GM18507 (cell line): ENCODE measurements at places on chromosomes 1 and 21.

DNA sequence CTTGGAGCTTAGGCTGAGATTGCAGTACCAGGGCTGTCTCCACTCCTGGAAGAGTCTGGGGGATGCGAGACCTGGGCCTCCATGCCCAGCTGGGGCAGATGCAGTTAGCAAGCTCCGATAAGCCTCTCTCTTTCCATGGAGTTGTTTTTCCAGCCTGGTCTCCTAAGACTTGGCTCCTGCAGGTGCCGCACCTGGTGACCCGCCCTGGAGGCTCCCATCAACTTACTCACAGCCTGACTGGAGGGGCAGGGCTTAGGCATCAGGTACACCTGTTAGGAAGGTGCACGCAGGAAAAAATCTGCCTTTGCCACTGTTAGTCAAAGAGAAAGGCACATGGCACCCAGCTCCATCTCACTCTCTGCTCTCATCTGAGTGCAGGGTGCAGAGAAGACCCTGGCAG is 198.1 kb upstream of the TMEM51 start:
- no peak for DNase-seq

GRCh38 chr21:37762606-37763005 is 153.7 kb downstream of the KCNJ6 start:
- no peak for DNase-seq

DNA sequence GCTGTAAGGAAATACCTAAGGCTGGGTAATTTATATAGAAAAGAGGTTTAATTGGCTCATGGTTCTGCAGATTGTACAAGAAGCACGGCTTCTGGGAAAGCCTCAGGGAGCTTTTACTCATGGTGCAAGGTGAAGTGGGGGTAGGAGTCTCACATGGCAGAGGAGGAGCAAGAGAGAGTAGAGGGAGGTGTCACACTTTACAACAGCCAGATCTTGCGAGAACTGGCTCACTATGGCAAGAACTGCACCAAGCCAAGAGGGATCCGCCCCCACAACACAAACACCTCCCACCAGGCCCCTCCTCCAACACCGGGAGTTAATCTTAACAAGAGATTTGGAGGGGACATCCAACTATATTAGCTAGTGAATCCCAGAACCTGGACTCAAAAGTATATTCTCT is 135.4 kb upstream of the SOD1 start:
- DNase-seq, result no peak

DNA sequence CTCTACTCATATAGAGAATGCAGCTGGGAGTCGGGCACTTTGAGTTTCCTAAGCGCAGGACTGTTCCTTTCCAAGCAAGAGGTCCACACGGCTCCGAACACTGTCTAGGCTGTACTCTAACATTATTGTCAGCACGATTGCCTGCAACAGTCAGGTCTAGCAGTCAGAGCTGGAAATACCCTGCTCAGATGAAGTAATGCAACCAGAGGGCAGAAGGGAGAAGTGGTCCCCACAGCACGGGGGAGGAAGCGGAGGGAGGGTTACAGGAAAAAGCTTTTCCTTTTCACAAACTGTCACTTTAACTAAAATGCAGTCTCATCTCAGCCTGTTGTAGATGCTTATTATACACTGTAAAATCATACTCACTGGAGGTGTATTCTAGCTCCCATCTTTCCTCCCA is 98.9 kb upstream of the SLC44A3 start:
- DNase-seq, result no peak

DNA sequence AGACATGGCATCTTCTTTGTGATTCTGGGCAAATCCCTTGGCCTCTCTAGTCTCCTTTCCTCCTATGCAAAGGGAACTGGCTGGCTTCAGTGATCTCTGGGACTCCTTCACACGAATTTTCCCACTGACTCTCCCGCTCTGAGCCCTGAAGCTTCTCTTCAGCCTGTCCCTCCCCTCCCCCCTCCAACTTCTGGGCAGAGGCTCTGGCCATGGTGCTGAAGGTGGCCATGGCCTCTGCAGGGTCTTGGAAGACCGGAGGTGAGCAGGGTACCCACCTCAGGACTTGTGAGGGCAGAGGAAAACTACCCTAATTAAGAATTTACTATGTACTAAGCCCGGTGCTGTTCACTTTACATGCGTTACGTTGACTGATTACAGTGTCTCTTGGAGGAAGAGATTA is 29.4 kb upstream of the POU3F1 start:
- no peak for DNase-seq

DNA sequence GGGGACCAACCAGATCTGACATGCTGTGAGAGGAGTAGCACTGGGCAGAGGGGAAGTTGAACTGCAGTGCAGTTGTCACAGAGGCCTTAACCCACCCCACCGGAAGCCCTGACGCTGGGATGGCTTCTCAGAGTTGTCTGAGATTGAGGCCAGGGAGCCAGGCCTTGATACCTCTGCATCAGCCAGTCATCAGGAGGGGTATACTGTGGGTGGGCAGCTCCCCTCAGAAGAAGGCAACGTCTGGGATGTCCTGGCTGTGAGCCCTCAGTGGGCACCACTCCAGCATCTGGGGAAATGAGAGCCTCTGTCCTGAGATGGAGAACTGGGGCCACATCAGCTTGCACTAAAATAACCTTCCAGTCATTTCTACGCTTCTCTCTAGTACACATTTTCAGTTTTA is 47.9 kb upstream of the BCAR3 start:
- no peak for DNase-seq

DNA sequence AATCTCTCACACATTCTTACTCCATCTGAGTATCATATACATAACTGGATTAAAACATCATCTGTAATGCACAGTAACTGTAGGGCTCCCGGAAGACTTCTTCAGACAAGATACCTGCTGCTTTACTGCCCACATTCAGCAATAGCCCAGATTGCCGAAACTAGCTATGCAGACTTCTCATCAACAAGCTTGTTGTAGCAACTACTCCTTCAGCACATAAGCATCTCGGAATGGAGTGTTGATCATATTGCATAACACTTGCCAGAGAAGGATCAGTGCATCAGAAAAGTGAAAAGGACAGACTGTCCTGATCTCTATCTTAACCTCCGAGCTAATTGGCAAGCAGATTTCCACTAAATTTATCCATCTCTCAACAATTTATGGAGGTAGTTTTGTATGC is 354.6 kb upstream of the C1orf87 start:
- no peak for DNase-seq

- no peak for DNase-seq
These were observed 15.3 kb downstream of the VPS13D start for GRCh38 chr1:12245116-12245515.

DNA sequence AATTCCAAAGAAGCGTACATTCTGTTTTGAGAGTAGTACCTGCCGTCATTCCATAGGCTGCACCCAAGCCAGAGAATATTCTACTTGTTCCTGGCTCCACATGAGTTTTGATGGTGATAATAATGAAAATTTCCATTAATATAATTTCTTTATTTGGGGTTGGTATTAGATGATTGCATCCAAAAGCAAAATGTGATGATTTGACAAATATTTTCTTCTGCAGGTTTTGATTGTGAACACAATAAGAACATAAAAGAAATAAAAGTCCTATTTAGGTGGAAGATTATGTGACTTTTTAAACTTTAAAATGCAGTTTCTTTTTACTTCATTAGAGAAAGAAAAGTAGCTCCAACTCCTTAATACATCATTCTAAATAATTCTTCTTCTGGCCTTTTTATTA is 284.8 kb upstream of the FMN2 start:
- no peak for DNase-seq

DNA sequence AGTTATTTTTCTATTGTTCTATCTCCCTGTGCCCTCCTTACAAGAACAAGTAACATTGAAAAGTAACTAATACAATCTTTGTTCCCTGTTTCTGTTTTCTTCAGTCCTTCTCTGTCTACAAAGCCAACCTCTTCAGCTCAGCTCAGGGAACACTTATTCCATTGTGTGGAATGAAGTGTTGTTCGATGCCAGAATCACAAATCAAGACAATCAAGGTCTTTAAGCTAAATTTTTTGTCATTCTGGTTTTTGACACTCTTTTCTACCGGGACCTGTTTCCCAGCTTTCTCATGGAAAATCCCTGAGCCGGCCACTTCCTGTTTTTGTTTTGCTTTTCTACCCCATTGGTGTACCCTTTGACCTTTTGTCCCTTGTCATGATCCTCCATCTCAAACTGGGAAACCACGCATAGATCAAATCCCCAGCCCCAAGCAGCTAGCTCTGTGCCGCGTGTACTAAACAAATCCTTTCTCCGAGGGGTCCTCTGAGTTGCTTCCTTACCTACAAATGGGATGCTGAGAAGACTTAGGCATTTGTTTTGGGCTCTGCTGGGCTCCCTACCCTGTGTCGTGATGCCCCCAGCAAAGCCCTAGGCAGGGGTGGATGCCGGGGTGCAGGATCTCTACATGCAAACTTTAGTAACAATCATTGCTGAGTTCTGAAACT is 141.8 kb downstream of the TOMM20 start:
- DNase-seq, result no peak

DNA sequence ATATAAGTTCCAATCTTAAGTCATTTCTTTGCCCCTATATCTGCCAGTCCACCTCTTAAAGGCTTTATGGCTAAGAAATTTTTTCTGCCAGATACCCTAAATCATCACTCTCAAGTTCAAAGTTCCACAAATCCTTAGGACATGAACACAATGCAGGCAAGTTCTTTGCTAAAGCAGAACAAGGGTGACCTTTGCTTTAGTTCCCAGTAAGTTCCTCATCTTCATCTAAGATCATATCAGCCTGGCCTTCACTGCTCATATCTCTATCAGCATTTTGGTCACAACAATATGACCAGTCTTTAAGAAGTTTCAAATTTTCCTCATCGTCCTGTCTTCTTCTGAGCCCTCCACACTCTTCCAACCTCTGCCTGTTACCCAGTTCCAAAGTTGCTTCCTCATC is 402.2 kb upstream of the RUNX1 start:
- no peak for DNase-seq

DNA sequence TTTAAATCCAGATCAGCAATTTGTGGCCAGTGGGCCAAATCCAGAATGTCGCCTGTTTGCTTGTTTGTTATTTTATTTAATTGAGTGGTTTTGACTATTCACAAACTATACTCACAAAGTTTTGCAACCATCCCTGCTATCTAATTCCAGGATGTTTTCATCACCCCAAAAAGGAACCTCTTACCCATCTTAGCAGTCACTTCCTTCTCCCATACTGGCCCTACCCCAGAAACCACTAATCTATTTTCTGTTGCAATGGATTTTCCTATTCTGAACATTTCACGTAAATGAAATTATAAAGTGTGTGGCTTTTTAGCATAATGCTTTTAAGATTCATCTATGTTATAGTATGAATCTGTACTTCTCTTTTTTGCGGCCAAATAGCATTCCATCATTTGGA is 41.3 kb downstream of the WDTC1 start:
- DNase-seq, result no peak

DNA sequence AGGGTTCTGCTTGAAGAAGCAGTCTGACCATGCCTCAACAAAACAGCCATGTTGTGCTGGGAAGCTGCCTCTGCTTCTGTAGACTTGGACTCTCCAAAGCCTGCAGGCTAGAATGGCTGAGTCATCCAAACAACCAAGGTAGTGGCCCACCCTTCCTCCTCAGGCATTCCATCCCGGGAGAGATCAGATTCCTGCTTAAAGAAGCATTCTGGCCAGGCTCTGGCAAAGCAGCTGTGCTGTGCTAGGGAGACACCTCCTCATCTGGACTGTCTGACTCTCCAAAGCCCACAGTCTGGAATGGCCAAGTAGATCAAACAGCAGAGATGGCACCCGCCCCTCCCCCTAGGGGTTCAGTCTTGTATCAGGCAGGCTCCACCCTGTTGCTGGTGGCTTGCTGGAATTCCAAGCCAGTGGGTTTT is 38.3 kb upstream of the F3 start:
- DNase-seq, result no peak

DNA sequence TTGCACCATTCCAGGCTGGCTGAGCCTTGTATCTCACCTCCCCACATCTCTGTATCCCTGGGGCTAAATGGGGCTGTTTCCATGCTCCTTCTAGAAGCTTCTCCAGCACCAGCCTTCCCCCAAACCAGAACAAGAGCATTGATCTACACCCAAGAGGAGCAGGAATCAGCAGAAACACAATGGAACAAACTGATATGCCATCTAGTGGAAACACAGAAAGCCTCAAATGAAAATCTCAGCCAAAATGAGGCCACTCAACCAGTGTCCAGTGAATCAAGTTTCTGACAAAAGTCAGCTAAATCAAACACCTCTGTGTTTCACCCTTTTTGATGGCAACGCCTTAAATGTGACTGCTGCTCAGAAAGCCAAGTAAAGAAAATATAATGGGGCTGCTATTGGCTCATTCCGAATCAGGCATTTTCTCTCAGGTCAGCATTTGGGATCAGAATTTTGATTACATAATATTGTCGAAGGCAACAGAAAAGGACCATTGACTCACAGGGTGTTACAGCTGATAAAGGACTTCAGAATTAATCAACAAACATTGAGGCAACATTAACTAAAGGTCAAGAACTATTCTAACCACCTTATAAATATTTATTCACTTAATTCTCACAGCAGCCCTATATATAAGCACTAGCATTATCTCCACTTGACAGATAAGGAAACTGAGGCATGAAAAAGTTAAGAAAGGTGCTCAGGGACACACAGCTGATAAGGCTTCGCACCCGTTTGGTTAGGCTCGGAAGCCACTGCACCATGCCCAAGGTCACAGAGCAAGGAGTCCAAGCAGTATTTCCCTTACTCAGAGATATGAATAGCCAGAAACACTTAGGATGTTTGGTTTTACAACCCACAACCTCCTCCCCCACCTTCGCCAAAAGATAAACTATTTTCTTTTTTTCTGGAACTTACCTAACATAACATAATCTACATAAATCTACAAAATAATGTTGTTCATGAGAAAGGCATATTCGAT is 85.8 kb upstream of the KCNJ15 start:
- DNase-seq, result no peak

GRCh38 chr1:65827346-65827745 is 34.7 kb downstream of the PDE4B start:
- no peak for DNase-seq

GRCh38 chr1:240803151-240803550 is 191.2 kb upstream of the GREM2 start:
- DNase-seq, result no peak

DNA sequence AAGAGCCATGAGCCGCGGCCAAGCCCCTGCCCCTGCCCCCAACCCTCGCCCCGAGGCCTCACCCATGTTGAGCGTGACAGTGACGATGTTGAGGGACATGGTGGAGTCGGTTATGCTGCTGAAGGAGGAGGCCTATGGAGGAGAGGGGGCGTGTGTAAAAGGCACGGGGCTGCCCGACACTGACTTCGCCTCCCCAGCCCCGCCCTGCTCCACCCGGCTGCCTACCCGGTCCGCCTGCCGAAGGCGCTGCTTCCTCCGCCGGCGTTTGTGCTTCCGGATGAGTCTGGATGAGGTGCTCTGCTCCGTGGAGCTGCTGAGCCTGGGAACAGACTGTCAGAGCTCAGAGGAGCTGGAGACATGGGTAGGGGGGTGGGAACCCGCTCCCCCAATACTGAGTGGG is 9.0 kb downstream of the DVL1 start:
- no peak for DNase-seq

- no peak for DNase-seq
These were observed 306.9 kb downstream of the KIF26B start for GRCh38 chr1:245461681-245462080.
